Anterior cingulate cortex (tissue), 58 donors: ENCODE measurements at places on chromosomes 2 and 18.

DNA sequence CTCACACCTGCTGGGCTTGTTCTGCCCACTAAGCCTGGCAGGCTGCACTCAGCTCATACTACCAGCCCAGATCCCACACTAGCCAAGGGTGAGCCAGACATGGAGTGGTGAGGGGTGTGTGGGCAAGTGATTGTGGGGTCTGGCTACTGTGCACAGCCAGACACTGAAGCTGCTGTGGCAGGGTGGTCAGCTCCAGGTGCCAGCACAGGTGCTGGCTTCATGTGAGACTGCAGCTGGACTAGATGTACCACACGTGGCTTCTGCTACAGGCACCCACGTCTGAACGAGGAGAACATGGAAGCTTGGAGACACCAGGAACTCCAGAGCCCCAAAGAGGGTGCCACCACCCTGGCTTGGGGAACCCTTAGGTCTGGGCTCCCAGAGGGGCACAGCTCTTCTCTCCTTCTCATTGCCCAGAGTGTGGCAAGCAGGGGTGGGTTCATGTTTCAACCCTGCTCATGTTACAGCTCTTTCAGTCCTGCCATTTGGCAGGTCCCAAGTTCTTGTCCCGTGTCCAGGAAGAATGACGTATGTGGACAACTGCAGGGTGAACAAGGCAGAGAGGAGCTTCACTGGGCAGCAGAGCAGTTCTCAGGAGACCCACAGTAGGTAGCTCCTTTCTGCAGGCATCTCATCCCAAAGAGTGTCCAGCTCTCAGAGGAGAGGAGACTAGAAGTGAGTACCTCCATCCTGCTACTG, 1624.2 kb upstream of the TMEFF2 start:
- no peak for DNase-seq

GRCh38 chr2:119888680-119889079, 124.2 kb upstream of the EPB41L5 start:
- DNase-seq, result no peak

- DNase-seq, result peak; percentile 8
These were observed 1.4 kb upstream of the CAB39 start for GRCh38 chr2:230711224-230711623.

DNA sequence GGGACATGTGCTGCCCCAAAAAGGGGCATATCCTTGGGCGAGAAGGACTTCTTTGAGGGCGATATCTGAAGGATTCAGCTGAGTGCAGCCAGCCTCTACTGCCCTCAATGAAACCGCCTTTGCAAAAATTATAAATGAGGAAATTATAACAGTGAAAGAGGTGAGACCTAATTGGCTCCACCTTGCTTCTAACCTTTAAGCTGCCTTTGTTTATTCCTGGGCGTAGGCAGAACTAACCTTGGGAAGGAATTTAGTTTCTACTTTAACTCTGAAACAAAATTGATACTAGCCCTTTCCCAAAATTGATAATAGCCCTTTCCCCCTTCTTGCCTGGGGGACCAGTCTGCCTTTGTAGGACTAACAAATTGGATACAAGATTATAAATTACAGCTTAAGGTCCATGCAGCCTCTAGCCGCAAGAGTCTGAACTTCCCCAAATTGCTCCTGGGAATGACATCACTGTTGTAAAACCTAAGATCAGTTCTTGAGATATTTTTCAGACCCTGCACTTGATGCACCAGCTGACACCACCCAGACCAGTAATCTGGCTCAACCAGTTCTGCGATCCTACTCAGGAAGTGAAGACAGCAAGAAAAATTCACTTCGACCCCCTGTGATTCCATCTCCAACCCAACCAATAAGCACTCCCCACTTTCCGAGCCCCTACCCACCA, 36.0 kb upstream of the ASAP2 start:
- no peak for DNase-seq

GRCh38 chr2:206800506-206801417, 35.4 kb downstream of the FASTKD2 start:
- peak; percentile 45 for DNase-seq

DNA sequence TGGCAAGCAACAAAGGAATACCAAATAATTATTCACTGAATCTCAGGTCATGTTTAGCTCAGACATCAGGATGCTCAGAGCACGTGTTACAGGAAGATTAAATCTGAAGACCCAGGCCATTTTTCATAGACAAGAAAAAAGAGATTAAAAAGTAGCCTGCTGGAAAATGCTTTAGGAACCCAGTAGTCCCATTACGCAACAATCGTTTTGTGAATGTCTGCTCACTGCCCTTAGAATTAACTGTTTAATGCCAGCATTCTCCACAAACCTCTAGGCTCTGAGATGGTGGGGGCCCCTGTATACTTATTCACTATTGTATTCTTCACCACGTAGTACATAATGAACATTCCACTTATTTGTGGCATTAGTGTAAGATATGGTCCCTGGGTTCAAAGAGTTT, 154.6 kb upstream of the NYAP2 start:
- no peak for DNase-seq

DNA sequence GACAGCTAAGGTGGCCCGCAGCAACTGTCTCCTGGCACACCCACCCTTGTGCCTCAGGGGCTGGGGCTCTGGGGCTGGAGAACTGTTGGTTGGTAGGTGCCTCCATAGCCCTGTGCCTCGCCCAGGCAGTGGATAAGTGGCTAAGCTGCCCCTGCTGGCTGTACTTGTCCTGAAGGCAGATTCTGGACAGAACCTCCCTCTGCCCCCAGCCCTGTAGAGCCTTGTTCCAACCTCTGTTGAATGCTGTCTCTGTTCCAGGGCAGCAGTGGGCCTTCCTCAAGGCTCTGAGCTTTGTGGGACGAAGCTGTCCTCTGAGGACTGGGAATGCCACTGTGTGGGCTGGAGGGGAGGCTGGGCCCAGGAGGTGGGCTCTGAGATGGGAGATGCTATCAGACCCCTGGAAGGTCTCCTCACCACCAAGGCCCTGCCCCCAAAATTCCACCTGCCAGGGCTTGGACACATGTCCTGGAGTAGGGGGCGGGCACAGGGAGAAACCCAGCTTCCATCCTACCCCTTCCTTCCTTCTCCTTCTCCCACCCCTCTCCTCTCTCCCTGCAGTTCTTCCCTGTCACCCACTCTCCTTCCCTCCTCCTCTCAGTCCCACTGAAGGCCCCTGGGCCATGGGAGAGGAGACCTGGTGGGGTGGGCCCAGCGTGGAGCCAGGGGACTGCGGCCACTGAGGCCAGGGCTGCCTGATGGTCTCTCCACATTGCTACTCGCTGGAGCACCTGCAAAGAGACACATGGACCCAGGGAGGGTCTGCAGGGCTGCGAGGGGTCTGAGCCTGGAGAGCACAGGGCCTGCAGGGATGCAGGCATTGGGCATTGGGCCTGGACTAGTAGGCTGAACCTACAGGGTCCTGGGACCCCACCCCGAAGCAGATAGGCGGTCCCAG, 1.7 kb upstream of the PDCD1 start:
- no peak for DNase-seq

DNA sequence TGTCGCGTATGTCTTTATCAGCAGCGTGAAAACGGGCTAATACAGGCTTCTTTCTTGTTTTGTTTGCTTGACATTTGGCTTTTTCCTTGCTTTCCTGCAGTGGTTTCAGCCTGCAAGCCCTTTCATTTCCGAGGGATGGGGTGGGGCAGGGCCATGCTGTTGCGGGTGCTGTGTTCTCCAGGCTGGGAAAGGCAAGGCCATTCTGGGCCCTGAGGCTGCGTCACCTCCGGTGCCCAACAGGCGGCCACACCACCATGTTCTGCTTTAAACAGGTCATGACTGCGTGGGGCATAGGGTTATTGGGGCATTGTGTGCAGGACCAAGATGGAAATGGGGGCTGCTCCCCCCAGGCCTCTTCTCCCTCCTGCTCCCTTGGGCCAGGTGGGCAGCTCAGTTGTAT, 38.6 kb upstream of the PLB1 start:
- no peak for DNase-seq

- no peak for DNase-seq
These were observed 77.8 kb downstream of the DDX1 start for GRCh38 chr2:15669375-15669910.

DNA sequence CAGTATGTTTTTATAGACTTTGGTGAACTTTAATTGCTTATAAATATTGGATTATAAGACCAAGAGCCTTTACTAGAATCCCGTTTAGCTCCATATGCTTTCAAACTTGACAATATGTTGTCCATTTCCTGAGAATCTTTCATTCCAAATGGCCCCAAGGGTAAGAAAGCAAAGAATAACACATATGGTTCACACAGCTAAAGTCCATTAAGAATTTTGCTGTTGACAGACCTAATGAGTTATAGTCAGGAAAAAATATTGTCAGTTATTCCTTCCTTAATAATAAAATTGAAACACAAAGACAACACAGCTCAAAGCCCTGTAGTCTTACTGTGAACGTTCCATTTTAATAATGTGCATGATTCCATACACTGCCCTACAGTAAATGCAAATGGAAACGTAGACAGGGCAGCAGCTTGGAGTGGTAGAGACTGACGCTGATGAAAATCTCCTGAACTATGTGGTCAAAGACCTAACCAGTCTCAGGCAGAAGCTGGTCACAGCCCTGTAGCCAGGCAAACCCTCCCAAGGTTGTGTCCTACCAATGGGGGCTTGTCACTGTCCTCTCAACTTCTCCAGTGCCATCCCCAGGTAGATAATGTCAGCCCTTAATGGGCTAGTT, 49.0 kb upstream of the ATIC start:
- no peak for DNase-seq

GRCh38 chr18:72871091-72871490, 3.3 kb upstream of the NETO1 start:
- DNase-seq, result no peak

DNA sequence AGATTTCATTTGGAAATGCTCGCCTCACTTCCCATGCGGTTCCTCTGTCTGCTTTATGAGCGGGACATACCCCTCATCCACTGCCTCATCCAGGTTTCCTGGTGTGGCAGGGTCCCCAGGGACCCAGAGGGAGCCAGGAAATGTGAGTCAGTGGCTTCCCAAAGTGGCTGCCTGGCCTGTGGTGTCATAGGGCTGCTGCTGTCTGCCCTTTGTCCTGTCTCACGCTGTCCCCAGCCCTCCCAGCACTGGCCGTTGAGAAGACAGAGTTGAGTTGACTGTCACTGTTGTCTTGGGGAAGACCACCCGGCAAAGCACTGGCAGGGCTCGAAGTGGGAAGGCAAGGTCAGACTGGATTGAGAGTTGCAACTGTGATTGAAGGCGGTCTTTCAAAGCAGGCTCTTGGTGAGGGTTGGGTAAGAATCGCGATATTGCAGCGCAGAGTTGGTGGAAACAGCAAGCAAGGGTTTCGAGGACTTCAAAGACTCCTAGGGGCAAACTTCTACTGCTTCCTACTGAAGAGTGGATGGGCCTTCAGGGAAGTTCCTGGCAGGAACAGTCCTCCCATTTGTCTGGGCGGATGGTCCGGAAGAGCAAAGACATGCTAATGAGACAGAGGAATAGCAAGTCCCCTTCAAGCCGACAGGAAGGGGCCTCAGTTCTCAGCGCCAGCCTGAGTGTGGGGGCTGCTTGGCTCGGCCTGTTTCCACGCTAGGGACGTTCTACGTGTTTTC, 33.9 kb downstream of the RAB31 start:
- no peak for DNase-seq

GRCh38 chr18:12251311-12251710, 2.9 kb upstream of the CIDEA start:
- DNase-seq, result no peak

DNA sequence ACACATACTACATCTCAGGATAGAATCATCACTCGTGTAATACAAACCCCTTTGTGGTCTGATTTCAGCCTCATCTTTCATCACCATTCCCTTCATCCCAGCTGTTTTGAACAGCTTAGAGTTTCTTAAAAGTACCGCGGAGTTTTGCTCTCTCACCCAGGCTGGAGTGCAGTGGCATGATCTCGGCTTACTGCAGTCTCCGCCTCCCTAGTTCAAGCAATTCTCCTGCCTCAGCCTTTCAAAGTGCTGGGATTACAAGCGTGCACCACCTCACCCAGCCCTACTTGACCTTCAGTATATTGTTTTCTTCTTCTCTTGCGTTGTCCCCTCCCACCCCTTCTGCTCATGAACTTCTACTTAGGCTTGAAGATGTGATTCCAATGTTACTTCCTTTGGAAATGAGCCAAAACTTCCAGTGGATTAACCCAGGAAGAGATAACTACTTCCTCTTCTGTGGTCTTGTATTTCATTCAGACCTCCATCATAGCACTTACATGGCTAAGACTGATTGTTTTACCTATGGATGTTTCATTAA, 15.8 kb downstream of the ERLEC1 start:
- no peak for DNase-seq

- no peak for DNase-seq
These were observed 76.5 kb upstream of the ZSWIM2 start for GRCh38 chr2:186925514-186925913.

DNA sequence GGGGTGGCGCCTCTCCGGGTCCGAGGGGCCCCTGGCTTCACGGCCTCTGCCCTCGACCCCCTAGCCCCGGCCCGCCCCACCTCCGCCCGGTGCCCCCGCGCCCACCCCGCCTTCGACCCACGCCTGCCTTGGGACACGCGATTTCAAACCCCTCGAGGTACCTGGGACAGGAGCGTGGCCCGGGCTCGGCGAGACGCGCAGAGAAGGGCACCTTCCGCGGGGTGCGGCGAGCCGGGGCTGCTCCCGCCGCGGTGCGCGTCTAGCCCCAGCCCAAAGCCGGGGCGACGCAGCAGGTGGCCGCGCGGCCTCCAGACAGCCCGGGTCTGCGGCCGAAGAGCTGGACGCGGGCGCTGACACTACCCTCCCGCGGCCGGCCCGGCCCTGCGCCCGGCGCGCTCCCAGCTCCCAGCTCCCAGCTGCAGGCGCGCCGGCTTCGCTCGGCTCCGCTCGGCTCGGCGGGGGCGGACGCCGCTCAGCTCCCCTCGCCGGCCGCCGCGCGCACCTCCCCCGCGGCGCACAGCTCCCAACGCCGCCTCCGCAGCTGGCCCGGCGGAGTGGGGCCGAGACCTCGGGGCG, at the start of gene CRACDL:
Gene CRACDL, minus strand, starts transcription at position 449 of the 576 bp plus-strand sequence. CDS start 89,425 bp downstream, outside the sequence.
- no peak for DNase-seq
